ENCODE measurements at places on chromosomes 6 and 20.
A peak's percentile ranks its signal among the peaks of the same experiment; 100 is the strongest.

DNA sequence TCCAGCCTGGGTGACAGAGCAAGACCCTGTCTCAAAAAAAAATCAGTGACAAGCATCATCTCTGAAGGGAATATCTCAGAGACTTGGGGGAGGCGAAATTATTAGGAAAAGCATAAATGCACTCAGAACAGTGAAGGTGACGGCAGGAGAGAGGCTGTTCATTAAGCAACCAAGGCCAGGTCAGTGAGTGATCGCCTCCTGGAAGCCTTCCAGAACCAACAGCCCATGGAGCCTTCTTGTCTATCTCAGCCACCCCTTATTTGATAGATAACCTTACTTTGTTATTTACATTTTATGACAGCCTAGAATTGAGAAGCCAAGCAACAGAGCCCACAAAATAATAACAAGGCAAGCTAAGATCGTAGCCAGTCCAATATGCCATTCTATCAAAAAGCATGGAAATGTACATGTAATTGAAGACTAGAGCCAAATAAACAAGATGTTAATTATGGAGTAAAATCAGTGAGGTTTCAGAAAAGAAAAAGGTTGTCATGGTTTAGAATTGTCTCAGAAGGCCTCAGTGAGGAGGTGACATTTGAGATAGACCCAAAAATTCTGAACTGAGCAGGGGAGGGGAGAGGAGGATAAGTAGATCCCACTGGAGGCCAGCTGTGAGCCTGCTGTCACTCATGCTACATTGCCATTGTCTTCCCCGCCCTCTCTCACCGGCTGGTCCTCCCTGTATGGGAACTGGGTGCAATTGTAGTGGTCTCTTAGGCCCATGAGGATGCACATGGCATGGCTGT, 17.8 kb downstream of the BNIP5 start:
- no peak overlapping the region for H3K27ac ChIP-seq
- H3K4me3 ChIP-seq: no peak overlapping the region
- H3K36me3 ChIP-seq: no peaks in the 10 kb centered on the region
- no peaks in the 10 kb centered on the region for H3K4me1 ChIP-seq
- no peaks in the 10 kb centered on the region for H3K27me3 ChIP-seq
- no peak for DNase-seq

- H3K27ac ChIP-seq: no peak overlapping the region
- no peaks in the 10 kb centered on the region for H3K36me3 ChIP-seq
- no peaks in the 10 kb centered on the region for H3K4me1 ChIP-seq
- H3K27me3 ChIP-seq: no peaks in the 10 kb centered on the region
- no peak for DNase-seq
Measured at GRCh38 chr6:127567476-127567875, 9.5 kb upstream of the C6orf58 start.

- H3K27ac ChIP-seq: no peak overlapping the region
- no peak overlapping the region for H3K4me3 ChIP-seq
- no peak for DNase-seq
Measured at GRCh38 chr20:1661542-1662299, 4.1 kb upstream of the SIRPG start.

DNA sequence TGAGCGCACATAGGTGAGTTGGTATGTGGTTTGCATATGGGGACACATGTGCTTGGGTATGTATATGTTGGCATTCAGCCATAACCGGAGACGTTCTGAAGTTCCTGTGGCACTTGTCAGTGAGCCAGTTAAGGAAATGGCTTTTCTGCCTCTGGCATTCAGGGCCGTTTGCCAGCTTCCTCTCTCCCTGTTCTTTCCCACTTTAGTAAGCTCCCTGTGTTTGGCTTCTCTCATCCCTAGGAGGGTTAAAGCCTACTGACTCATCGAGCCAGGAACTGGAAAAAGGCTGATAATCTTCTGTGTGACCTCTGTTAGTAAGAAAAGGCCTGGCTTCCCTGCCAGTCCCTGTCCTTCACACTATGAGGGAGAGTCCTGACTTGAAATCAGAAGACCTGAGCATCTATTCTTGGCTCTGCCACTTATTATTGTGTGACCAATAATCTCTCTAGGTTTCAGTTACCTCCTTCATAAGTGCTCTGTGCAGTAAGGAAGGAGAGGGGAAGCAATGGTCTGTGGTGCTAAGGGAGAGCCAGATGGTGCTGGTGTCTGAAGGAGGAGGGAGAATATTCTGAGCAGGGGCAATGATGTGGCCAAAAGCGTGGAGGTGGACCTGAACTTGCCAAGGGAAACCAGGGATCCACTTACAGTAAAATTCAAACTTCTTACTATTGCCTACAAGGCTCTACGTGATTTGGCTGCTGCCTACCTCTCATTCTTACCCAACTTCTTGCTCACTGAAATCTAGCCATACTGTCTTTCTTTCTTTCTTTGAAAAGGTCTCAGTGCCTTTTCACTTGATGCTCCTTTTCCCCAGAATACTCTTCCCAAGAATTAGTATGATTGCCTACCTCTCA, 31.4 kb downstream of the ACSS2 start:
- peak overlapping the region; percentile 86 for H3K27ac ChIP-seq
- no peaks in the 10 kb centered on the region for H3K36me3 ChIP-seq
- DNase-seq: peak; percentile 65
- H3K27me3 ChIP-seq: no peaks in the 10 kb centered on the region
- H3K4me3 ChIP-seq: no peak overlapping the region

DNA sequence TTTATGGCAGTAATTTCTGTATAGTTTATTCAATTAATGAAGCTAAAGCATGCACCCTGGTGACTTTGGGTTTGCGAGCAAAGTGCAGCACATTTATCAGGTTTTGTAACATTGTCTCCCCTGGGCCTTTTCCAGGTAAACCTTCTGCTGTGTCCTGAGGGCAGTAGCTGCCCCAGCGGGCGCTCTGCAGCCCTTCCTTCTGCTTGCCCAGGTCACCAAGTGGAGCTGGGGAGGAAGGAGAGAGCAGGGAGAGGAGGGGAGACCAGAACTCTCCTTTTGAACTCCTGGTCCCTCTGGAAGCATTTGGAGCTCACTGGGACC, 145.6 kb downstream of the DLL1 start:
- no peaks in the 10 kb centered on the region for H3K36me3 ChIP-seq
- no peaks in the 10 kb centered on the region for H3K4me1 ChIP-seq
- H3K27ac ChIP-seq: no peak overlapping the region
- H3K27me3 ChIP-seq: no peaks in the 10 kb centered on the region
- DNase-seq: no peak

GRCh38 chr6:152585236-152585635, 51.9 kb downstream of the SYNE1 start:
- H3K27me3 ChIP-seq: no peaks in the 10 kb centered on the region
- no peak for DNase-seq

DNA sequence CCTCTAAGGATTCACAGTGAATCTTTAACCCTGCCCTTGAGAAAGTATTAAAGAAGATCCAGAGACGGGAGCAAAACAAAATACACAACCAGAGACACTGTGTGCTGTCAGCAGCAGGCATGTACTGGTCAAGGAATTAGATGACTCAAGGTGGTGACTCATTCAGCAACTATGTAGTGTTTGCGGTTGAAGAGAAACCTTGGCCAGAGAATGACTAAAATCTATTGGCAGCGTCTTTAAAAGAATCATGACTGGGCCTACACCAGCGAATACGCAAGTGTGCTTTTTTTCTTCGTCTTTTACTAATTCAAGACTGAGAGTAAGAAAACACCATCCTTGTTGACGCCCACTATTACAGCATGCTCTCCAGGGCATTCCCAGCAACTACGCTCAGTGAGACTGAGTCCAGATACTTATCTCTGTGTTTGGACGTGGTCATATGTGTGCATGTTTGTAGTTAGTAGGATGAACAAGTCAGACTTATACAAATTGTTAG, 72.4 kb upstream of the BACH2 start:
- no peaks in the 10 kb centered on the region for H3K36me3 ChIP-seq
- DNase-seq: no peak
- peak overlapping the region; percentile 85 for H3K27ac ChIP-seq
- H3K4me1 ChIP-seq: no peaks in the 10 kb centered on the region
- no peaks in the 10 kb centered on the region for H3K27me3 ChIP-seq
- no peak overlapping the region for H3K4me3 ChIP-seq

- DNase-seq: no peak
- H3K4me3 ChIP-seq: no peak overlapping the region
- no peaks in the 10 kb centered on the region for H3K27me3 ChIP-seq
- H3K36me3 ChIP-seq: no peaks in the 10 kb centered on the region
- no peak overlapping the region for H3K27ac ChIP-seq
Measured at GRCh38 chr20:43695571-43695970, 28.7 kb downstream of the MYBL2 start.

DNA sequence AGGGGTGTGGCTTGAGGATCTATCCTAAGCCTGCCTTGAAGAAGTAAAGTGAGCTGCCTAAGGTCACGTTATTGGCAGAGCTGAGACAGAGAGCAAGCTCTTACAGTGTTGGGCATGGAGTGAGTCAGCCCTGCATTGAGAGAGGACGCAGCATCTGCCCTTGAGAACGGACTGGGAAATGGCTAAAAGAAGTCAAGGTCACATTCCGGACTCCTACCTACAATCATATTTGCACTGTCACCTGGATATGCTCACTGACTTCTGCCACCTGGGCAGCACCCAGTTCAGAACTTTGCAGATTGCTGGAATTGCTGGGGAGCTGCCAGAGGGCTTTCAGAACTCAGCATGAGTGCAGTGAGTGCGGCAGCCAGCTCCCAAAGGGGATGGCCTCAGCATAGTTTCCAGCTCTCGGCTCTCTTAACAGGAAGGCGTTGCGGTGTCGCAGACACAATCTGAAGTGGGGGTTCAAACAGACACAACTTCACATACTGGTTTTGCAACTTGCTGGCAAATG, 199.3 kb upstream of the SGK1 start:
- no peaks in the 10 kb centered on the region for H3K36me3 ChIP-seq
- DNase-seq: peak; percentile 72
- no peaks in the 10 kb centered on the region for H3K27me3 ChIP-seq
- H3K27ac ChIP-seq: peak overlapping the region; percentile 71

Measured in breast epithelium (tissue), 4 donors.